ENCODE measurements at places on chromosomes 6 and 20.

- no peak for DNase-seq
Measured at GRCh38 chr6:163036160-163036645, 308.4 kb downstream of the PACRG start.

DNA sequence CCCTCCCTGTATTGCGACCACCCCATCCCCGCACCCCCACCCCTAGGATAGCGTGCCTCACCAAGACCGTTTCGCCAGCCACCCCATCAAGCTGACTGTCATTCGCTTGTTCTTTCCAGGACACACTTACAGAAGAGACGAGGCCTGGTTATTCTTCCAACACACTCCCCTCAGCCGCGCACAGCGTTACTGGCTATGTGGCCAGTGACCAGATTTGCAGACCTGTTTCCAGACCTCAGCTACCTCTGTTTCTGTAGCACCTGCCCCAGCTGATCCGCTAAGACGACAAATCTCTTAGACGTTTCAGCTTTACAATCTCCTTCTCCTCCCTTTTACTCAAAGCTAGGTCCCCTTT lies 26.1 kb downstream of the HLA-F start:
- DNase-seq, result no peak

- DNase-seq, result no peak
Measured at GRCh38 chr6:106844930-106845329, 129.6 kb downstream of the CD24 start.

DNA sequence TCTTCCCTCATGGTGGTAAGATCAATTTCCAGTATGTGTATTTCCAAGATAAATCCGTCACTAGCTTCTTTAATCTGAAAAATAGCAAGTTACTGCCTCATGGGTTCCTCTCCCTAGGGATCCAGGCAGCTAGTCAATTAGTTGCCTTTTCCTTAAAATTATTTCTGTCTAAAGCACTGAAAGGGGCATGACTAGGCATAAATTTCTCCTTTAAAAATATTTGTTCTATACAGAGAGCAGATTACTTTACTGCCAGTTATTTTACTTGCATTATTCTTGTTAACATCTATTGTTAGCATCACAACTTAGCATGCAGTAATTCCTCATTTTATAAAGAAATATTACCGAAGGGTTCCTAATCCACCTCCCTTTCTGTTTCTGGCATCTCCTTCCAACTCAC lies 1.4 kb downstream of the MTCL3 start:
- DNase-seq, result no peak

DNA sequence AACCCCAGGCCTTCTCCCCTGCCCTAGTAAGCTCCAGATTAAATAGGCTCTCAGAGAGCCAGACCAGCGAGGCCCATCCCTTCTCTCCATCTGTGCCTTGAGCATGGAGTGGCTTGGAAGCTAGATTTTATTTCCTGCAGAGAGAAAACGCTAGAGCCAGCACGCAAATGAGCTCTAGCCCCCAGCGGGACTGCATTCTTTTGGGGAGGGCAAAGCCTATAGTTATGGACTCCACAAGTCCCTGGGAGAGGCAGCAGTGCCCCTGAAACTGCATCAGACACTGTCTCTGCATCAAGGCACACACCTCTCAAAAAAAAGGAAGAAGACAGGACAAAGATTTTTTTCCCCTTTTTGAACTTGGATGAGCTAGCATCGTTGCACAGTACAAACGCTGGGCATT lies 15.8 kb downstream of the FOXF2 start:
- no peak for DNase-seq

- DNase-seq, result no peak
Measured at GRCh38 chr6:44028789-44029310, 98.4 kb downstream of the MRPL14 start.

DNA sequence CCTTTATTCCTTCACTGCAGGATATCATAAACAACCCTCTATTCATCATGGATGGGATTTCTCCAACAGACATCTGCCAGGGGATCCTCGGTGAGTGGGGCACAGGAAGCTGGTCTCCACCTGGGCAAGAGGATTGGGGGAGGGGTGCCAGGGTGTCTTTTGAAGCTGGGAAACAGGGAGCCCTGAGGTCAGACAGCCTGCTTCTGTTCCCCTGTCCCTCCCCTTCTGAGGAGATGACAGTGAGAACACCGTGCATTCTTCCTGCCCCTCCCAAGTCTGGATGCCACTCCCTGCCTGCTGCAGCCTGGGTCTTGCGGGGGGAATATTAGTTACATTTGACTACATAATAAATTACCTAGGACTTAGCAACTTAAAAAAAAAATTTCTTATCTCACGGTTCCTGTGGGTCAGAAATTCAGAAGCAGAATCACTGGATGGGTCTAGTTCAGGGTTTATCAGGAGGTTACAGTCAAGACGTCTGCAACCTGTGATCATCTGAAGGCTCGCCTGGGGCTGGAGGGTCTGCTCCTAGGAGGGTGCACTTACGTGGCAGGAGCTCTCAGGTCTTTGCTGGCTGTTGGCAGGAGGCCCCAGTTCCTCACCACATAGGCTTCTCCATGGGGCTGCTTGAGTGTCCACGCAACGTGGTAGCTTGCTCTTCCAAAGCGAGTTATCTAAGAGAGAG lies 11.4 kb downstream of the CAPN11 start:
- DNase-seq, result no peak

DNA sequence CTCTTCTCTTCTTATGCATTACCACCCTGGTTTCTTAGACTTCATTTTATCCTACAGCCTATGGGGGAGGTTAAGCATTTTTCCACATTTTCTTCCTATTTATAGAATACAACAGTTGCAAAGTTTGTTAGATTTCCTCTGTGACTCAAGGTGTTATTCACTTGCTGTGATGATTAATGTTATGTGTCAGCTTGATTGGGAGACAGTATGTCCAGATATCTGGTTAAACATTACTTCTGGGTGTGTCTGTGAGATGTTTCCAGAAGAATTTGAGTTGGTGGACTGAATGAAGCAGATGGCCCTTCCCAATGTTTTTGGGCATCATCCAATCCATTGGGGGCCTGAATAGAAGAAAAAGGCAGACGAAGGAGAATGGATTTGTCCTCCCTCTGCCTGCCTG lies 131.3 kb downstream of the C6orf118 start:
- no peak for DNase-seq

- no peak for DNase-seq
Measured at GRCh38 chr20:13638162-13638495, 603 bp downstream of the TASP1 start.

- no peak for DNase-seq
Measured at GRCh38 chr6:158729906-158730540, 80.2 kb downstream of the SYTL3 start.

DNA sequence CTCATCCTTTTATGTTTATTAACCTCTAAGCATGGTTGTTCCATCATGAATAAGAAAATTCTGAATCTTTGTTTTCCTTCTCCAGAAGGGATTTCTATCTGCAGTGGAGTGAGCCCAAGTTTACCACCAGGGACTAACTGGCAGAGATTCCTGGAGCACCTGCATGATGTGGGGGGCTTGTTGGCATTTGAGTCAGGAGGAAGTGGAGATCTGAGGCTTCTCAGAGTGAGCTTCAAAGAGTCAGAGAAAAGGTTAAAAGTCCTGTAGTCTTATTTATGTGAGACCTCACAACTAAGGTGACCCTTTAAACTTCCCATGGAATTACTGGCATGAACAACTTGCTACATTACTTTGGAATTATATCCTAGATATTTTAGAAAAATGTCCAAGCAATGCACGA lies 138.1 kb upstream of the SLC24A3 start:
- DNase-seq, result no peak

- DNase-seq, result no peak
Measured at GRCh38 chr6:2547355-2547754, 203.4 kb downstream of the MYLK4 start.

- no peak for DNase-seq
Measured at GRCh38 chr6:47237196-47237595, 72.5 kb downstream of the TNFRSF21 start.

DNA sequence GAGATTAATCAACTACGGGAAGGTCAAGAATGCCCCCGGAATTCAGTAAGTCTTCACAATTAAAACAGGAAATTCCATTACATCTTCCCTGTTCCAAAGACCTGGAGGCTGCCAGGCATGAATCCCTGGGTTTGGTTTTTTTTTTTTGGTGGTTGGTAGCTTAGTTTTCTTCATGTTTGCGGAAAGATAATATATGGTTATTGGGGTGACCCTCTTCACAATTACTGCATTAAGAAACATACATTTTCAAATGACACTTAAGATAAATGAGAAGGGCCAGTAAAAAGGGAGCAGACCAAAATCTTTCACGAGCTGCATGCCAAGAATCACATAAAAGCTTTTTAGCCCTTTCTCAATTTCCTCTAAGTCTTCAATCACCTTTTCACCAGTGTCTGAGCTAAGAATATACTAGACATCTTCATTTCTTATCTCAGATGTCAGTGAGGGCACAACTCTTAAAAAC lies 64.0 kb downstream of the KIF13A start:
- DNase-seq, result no peak

DNA sequence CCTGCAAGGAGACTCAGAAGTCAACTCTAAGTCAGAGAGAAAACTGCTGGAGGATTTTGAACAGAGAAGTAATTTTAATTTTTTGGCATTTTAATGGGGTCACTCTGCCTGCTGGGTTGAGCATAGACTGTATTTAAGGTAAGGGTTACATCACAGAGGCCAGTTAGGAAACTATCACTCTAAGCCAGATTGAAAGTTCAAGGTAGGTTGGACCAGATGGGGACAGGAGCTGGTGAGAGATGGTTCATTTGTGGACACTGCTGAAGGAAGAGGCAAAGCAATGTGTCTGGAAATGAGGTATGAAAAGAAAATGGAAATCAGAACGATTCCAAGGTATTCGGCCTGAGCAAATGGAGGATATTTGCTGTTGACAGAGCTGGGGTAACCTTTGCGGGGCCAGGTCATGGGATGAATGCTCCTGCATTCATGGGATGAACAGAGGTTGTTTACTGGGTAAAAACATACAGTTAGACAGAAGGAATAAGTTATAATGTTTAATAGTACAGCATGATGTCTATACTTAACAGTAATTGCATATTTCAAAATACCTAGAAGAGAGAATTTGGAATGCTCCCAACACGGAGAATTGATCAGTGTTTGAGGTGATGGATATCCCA lies 26.9 kb downstream of the FRK start:
- no peak for DNase-seq

DNA sequence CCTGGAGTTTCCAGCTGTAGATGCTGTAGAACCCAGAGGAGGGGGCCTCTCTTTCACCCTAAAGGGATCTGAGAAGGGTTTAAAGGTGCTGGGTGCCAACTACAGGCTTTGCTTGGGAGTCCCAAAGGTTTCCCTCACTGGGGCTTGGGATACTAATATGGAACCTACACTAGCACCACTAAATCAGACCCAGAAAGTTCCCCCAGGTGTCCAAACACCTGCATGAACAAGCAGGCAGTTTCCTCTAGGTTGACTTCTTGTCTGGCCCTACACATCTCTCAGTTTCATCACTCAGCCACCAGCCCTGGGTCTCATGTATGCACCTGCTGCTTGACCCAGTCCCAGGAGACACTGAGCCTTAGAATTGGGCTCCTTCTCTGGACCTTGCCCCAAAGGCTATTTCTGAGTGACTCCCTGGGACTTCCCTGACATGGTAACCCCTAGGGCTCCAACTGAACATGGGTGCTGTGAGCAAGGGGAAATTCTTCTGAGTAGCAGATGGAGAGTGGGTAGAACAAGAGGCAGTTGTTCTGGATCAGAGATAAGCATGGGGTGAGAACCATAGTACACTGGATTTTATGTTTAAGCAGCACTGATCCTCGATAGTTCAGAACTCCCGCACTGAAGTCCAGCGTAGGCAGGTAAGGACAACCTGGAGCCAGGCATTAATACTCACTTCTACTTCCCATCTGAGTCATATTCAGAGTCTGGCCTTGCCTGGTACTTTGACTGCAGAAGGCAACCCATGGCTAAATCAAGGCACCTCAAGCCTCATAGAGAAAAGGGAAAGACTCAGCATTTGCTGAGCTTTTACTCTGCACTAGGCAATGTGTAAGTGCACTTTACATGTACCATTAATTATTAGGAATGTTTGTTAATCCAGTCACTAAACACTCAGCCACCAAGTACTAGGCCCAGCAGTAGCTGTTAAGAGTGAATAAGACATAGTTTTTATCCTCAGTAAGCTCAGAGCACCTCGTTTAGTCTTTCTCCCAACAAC lies 16.8 kb downstream of the BCL2L1 start:
- DNase-seq, result no peak

GRCh38 chr6:69279805-69280204 lies 517.0 kb downstream of the LMBRD1 start:
- DNase-seq, result peak; percentile 63

- DNase-seq, result no peak
Measured at GRCh38 chr20:57004416-57004815, 262.0 kb downstream of the BMP7 start.

DNA sequence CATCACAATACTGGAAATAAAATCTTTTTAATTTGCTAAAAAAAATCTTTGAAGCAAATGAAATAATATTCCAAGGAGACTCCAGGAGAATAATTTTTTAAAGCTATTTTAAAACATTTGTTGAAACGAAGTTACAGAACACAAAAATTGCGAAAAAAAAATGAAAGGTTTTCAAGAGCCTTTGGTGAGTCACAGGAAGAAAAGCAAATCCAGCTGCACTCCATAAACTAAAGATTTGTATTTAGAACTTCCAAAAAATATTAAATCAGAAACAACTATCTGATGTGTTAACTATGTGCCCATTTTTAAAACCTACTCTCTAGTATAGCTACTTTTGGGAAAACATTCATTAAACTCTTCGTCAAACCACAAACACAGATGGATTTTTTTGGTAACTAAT lies 23.6 kb downstream of the PDSS2 start:
- DNase-seq, result no peak

DNA sequence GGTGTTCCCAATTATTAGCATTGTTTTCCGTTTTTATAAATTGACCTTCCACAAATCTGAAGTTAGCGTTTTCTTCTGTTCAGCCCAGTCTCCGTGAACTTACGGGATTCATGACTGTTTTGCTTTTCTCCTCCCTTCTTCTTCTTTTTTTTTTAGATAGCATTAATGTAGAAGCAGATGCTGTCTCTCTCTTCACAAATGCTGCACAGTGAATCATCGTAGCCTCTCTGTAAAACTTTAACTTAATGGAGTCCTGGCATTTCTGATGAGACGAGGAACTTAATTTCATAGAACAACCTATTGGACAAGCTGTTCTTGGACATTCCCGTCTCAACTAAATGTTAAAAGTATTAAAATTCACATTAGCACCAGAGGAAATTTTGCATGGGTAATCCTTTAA lies 138.0 kb upstream of the EEF1E1 start:
- no peak for DNase-seq

- no peak for DNase-seq
Measured at GRCh38 chr6:30834646-30835045, 49.7 kb upstream of the DDR1 start.

DNA sequence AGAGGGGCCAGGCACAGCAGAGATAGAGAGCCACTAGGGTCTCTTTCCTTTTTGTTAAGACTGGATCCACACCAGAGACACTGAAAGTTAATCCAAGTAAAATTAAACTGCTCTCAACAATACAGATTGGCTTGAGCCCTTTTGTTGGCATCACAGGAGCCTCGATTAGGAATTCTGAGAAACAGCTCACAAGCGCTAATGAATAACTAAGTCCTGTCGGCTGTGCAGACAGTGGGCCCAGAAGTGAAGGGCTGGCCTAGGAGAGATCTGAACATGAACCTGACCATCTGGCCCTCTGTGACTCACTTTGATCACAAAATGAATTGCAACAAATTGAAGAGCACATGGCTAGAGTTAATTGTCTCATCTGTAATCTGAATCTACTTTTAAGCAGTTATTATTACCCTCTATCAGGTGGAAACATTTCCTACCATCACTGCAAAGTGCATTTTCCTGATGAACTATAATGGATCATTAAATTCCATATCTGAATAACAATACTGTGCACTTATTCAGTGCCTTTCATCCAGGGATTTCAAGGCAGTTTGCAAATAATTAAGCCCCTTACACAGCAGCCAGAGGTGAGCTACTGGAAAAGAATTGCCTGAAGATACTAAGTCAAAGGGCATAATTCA lies 3.2 kb downstream of the BACH2 start:
- DNase-seq, result no peak

Measured in caudate nucleus (tissue), 63 donors.